ENCODE measurements at places on chromosomes 7 and 10.

DNA sequence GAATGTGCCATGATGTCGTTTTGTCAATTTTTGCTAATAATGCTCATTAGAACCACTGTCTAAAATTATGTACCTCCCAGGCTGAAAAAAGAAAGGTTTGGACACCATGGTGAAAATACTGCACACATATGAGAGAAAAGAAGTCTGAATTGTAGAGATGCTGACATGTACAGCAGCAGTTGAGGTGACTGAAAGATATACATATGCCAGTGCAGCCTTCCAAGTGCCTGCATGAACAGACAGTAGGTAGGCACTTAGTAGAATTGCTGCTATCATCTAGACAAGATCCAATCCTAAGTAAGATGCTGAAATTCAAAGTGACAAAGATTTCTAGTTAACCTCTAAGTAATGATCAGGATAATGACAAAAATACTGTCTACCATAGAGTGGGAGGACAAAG, 86.9 kb downstream of the SLC13A1 start:
- DNase-seq, result no peak

DNA sequence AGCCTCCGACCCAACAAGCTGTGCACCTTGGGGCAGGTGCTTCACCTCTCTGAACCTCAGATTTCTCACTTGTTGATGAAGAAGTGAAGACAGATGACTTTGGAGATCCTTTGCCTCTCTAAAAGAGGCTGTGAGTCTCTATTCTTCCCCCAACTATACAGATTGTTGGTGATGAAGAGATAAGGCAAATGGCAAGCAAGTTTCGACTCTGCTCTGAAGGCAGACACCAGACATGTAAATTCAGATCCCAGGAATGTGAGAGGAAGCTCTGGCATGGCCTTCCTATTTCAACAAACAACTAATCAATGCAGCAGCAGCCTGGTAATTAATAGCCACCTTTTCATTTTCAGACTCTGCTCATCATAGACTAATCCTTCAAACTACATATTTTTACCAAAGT, 74.2 kb upstream of the EGR2 start:
- DNase-seq, result no peak

DNA sequence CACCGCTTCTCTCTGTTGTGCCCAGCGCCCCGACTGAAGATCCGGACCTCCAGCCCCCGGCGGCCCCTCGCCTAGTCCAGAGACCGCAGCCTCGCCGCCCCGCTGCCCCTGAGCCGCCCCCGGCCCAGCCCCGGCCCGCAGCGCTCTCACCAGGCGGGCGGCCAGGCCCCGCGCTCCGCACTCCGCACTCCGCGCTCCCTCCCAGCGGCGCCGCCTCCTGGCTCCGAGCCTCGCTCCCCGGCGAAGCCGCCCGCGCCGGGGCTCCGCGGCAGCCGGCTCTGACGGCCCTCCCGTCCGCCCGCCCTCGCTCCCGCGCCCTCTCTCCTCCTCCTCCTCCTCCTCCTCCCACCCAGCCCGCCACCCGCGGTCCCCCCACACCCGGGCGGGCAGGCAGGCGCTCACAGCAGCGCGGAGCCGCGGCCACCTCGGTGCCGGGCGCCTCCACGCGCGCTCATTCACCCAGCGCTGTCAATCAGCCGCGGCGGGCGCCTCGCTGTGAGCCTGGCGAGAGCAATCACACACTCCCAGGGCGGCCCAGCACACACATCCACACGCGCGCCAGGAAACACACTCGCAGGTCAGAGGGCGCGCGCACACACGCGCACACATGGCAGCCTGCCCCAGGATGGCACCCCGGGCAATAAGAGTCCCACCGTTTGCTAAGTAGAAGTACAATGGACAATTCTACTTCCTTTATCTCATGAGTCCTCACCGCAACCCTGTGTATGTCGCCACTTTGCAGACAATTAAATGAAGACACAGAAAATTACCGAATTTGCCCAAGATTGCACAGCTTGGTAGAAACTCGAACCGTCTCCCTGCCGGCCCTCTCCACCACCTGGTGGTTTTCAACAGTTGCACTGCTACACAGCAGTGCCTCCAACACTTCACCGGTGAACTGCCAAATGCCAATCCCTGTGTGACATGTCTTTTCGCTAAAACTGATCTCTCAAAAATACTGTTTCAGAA, at the start of gene PRRT4:
Gene PRRT4, minus strand, starts transcription at position 280 of the 969 bp plus-strand sequence.
- peak; percentile 77 for DNase-seq

DNA sequence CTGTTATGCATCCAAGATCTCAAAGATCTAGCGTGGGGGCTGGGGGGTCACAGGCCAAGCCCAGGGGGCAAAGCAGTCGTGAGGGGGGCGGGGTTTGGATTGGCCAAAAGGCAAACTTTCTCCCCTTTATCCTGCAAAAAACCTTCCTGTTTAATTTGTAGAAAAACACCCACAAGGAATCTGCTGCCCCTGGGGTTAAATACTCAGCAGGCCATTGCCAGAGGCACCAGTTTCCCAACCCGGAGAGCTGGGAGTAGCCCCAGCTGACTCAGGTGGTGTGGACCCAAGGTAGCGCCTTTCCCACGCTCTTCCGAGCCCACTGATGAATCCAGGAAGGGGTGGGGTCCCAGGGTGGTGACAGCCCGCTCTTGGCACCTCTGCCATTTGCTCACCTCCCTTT, 21.4 kb downstream of the KCP start:
- no peak for DNase-seq

All from K562 (cell line).